KG1 (cell line): ENCODE measurements at places on chromosomes 6 and 20.

DNA sequence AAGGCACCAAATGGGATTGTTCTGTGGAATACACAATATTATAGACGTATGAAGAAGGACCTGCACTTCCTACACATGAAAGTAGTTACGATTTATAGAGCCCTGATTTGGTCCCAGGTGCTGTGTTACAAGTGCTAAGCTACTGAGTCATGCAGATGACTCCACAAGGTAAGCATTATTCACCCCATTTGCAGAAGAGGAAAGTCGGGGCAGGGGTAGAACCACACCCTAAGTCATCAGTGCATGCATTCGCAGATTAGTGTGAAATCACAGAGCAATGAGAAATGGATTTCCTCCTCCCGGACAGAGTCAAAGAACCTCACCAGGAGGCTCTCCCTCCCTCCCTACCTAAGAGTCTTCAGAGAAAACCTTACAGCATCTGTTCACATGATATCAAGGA lies 279.5 kb downstream of the LRFN2 start:
- DNase-seq, result no peak

- no peak for DNase-seq
Measured at GRCh38 chr6:73516514-73517489, 4.0 kb downstream of the EEF1A1 start.

DNA sequence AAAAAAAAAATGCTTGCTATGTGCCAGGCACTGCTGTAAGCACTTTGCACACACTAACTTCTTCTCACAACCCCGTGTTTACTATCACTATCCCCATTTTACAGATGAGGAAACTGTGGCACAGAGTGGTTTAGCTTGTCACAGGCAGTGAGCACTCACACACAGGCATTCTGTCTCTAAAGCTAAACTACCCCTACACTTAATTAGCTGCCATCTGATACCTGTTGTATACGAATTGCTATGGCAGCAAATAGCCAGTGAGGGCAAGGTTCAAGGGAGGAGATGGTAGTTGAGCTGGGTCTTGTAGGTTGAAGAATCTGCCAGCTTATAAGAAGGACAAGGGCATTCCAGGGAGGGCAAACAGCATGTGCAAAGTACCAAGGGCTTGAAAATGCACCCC lies 5.2 kb downstream of the TNNC2 start:
- DNase-seq, result no peak

DNA sequence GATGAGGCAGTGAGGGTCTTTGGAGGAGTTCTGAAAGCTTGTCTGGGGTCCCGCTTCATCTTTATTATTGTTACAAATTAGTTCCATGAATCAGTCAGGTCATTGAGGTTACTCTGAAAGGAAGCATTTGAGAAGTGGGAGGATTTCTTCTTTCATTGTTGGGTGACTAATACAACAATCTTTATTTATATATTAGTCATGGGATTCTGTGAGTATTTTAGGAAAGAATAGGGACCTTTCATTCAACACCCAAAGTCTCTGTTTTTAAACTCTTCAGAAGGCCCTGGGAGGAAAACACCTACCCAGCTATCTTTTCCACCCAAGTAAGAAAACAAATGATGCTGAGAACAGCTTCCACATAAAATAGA lies 98.3 kb downstream of the SOD2 start:
- DNase-seq, result no peak

GRCh38 chr20:64069614-64070243 lies 6.7 kb downstream of the TCEA2 start:
- no peak for DNase-seq

DNA sequence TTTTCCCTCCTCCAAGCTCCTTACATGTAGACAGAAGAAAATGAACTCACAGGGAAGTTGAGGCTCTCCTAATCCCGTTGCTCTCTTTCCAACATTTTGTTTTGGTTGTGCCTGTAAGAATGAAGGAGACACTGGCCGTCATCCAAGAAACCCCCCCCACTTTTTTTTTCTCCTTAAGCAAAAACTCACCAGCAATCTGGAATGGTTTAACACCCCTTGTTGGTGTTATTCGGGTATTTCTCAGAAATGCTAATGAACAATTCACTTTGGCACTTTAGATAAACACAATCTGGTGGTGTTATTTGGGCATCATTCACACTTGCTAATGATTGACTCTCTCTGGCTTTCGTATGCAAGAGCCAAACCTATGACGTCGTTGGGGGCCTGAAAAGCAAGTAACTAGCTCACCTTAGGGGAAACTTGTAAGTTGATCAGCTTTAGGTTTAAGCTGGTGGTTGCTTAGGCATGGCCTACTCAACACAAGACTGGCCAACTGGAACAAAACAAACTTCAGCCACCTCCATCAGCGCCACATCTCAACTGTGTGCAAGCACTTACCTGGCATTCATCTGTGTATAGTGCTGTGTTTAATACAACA lies 24.3 kb upstream of the OLIG3 start:
- DNase-seq, result no peak

DNA sequence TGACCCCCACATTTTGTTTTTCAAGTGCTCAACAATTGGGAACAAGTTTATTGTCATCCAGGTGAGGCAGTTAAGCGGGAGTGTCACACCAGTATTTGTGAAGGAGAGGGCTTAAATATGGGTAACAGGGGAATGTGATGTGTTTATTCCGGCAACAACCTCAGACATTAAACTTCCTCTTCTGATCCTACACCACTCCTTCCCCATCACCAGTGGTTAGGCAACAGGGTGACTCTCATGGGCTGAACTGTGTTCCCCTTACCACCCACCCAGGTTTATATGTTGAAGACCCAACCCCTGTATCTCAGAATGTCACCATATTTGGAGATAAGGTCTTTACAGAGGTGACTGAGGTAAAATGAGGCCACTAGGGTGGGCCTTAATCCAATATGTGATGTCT lies 52.1 kb upstream of the RNF182 start:
- DNase-seq, result no peak

DNA sequence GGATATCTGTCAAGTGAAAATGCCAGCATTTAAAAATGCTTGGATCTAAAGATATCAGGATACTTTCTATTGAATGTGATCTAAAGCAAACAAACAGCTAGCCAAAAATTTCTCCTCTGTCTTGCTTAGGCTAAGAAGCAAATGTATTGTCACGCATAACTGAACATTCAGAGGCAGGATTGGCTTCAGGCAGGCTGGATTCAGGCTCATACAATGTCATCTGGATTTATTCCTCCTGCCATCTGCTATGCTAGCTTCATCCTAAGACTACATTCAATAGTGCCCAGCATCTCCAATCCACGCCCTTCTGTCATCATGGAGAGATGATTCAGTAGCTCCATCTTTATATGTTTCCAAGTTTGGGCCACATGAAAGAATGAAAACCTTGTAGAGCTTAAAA lies 27.1 kb downstream of the PFDN4 start:
- DNase-seq, result no peak

GRCh38 chr6:150783813-150784212 lies 81.7 kb upstream of the MTHFD1L start:
- DNase-seq, result no peak
